Suppressor macrophage (primary cell): ENCODE measurements at places on chromosomes 4 and X.

DNA sequence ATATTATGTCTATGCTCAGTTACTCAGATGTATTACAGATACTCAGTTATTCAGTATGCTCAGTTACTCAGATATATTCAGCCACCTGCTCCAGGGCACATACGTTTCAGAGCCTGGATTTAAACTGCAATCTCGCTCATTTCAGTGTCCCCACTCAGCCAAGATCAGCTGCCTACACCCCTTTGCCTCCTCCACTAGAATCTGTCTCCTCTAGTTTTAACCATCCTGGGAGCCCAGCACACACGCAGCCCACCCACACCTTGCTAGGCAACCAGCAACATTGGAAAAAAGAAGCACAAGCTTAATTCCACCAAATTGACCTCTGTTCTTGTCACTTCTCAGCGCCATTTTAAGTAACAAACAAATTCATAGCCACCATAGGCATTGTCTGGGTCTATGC, 246.2 kb downstream of the QDPR start:
- no peak for DNase-seq

DNA sequence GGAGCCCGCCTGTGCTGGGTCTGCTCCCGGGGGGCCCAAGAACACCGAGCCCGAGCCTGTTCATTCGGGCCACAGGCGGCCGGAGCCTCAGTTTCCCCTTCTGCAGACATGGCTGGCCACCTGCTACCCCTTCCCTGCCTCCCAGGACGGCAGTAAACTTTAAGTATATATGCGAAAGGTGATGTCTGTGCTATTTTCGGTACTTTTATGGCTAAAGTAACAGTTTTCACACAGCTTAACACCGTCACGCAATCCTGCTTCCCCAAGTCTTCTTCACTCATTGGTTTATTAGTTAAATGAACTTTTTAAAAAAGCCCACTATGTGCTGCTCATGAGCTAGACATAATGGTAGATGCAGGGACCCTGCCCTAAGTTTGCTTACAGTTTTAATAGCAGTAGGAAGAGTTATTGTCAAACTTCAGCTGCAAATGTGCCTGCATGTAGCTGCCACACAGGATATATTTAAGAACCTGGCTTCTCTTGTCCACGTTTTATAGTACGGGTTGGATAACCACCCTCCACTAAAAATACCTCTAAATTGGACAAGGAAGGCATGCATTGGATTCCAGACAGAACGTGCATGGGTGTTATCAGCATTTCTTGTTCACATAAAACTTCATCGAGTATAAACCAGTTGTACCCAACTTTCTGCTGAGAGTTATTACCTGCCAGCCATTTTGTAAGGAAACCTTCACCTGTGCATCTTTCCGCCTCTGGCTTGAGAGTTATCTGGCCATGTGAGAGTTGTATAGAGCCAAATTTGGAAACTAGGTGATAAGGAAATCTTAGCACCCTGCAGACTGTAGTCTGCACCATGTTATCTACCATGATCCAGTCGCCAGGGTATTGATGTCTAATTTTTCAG, 741 bp downstream of the ANAPC4 start:
- no peak for DNase-seq

- DNase-seq: no peak
Observed at GRCh38 chr4:76513482-76513881, 78.5 kb downstream of the SHROOM3 start.

GRCh38 chr4:147044241-147044640, 98.6 kb upstream of the TTC29 start:
- DNase-seq: no peak

GRCh38 chr4:98786866-98787265, 128.5 kb upstream of the TSPAN5 start:
- DNase-seq: no peak

DNA sequence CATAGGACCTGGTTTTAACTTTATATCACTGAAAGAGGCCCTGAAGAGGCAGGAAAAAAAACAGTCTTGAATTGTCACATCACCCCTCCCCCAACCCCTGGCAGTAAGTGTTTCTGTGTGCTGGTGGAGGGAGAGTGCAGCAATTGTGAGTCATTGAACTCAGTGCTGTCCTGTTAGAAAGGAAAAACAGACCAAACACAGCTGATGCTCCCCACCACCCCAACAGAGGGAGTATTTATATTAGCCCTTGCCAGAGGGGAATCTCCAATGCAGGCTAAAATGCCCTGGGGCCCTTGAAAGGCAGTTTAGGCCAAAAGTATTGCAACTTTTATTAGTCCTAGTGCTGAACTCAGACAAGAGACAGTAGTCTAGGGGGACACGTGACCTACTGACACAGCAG, 197.8 kb upstream of the AGTR2 start:
- no peak for DNase-seq

DNA sequence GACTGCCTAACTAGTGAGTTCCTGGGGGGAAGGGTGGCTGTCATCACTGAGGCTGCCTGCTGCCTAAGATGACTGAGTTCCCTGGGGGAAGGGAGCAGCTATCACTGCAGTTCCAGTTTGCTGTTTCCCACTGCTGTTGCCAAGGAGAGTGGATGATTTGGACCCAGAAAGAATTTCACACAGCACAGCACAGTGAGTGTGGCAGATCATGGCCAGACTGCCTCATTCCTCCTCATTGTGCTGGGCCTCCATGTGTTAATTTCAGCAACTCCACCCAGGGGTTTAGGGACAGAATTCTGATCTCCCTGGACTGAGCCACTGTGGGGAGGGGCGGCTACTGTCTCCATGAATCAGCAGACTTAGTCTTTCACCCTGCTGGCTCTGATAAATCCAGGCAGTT, 125.0 kb downstream of the TEX13C start:
- DNase-seq: no peak

DNA sequence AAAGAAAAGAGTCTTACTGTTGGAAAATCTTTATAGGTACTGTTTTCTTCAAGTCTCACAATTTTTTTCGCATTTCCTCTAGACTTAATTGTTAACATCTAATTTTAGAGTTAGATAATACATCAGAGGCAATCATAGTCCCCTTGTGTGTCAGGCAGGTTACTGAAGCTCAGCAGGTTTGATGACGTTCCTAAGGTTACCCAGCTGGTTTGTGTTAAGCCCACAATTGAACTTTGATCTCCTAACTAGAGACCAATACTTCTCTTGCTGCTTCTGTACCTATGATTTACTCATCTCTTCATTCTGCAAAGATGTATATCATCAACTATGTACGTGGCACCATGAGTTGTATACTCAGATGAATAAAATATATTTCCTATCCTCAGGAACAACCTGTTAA, 131.6 kb upstream of the STIM2 start:
- DNase-seq: no peak

DNA sequence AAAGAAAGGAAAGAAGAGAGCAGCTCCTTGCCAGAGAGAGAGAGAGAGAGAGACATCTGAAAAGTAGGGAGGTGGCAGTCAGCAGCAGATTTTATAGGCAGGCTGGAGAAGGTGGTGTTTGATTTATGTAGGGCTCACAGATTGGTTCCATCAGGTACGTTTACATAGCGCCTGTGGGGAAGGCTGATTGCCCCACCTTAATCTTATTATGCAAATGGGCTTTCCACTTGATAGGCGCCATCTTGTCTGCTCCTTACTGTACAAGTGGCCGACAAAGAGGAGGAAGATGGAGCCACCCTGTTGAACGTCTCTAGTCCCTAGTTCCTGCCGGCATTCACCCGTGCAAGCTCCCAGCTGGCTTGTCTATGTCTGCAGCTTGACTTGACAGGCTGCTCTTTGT, 49.1 kb upstream of the DHRSX start:
- no peak for DNase-seq
